Mesenteric fat pad (tissue), 1 donor: ENCODE measurements at places on chromosomes 6 and 20.

DNA sequence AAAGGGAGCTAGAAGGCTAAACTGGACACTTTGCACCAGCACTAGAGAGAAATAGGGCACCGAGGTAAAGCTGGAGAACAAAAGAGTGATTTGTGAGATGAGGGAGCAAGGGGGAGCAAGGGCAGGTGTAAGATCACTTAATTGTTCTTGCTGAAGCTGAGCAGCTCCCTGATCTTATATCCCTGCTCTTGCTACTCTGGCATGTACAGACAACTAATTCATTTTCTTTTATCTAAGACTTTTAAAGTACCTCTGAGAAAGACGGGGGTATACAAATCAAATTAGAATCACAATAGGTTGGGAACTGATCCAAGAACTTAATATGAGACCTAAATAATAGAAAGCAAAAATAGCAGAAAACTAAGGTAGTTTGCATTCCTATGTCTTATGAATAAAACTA is 381.7 kb upstream of the POU3F2 start:
- no peak for DNase-seq

DNA sequence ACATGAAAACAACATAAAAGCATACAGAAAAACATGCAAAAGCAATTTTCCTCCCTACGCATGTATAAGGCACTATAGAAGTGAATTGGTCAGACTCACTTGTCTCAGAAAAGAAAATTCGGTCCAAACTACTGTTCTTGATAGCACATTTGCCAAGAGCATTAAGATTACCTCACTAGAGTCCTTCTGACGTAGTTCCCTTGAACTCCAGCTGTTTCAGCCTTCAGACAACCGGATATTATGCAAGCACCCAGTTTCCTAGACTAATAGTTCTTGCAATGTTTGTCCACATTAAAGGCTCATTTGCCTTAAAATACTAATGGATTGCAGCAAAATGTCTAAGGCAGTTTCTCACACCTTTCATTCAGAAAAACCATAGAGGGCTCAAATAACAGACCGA is 2.5 kb upstream of the CASS4 start:
- no peak for DNase-seq

- DNase-seq, result no peak
These were observed 199.3 kb downstream of the OTOR start for GRCh38 chr20:16947479-16947878.

DNA sequence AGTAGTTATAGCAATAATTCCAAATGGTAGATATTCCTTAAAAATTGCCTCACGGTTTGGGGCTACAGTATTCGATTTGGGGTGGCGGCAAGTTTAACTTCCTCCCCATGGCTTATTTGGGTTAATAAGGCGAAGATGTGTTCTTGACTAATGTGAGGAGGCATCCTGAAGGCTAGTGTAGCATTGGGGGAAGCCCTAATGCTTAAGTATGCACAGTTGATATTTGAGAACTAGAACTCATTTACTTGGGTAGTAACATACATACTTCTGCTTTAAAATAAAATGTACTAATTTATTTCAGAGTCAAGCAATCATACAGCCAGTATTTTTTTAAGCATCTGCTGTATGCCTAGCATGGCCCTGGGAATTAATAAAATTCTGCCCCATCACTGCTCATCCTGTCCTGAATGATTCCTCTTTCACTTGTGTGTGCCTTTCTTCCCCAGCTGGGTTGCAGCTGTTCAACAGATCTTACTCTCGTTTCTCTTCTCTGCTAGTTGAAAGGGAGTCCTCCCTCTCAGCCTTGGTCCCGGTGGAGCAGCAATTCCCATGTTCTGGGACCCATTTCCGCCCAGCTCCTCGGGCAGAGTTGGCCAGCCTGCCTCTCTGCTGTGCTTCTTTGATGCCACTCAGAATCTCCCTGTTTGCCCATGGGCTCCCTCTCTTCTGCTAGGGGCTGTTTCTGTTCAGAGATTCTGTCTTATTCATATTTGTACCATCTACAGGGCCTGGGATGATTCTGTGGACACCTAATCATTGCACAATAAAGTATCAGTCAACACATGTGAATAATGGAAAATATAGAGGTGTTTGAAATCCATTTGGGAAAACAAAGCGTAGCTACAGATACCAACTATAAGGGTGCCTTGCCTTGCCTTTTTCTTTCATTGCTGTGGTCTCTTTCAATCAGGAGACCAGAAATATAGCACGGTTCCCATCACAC is 104.8 kb downstream of the ARID1B start:
- DNase-seq, result no peak

DNA sequence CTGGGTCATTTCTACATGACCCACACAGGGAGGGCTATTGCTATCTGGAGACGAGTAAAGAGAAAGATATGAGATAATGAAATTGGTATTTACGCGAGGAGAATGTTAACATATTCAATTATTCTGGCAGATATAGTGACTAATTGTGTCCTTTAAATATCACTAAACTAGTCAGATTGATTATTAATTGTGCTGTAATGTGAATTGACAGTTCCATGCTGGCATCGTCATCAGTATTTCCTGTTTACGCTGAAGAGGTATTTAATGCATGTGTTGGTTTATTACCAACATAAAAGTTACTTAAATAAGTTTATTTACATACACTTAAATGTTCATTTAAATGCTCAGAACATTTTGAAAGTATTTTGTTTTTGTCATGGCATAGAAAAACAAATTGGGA is 35.7 kb upstream of the OGFRL1 start:
- no peak for DNase-seq

- no peak for DNase-seq
These were observed 853.0 kb upstream of the EPHA7 start for GRCh38 chr6:94272327-94272726.

- no peak for DNase-seq
These were observed 123.1 kb downstream of the VEGFA start for GRCh38 chr6:43893073-43893472.

GRCh38 chr6:107663308-107663707 is 160.8 kb downstream of the SCML4 start:
- DNase-seq, result no peak

- no peak for DNase-seq
These were observed 14.3 kb downstream of the POU3F2 start for GRCh38 chr6:98848539-98849242.

GRCh38 chr20:1874450-1875182 is 20.6 kb upstream of the SIRPA start:
- no peak for DNase-seq

DNA sequence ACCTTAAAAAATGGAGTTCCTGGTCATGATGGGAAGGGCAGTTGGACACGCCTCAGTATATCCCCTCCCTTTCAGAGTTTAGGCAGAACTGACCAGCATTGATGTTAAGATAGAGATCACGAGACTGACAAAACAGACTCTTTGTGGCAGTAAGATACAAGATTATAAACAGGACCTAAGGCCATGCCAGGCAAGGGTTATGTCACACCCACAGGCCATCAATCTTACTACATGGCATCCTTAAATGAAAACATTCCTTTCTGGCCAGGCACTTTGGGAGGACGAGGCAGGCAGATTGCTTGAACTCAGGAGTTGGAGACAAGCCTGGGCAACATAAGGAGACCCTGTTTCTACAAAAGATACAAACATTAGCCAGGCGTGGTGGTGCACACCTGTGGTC is 129.3 kb upstream of the MLN start:
- no peak for DNase-seq

GRCh38 chr6:116876635-116877611 is at the start of gene RFX6:
Gene RFX6, plus strand, starts transcription at chr6:116877242. Its CDS starts 34 bp downstream, at chr6:116877276.
- DNase-seq, result no peak

- no peak for DNase-seq
These were observed 31.5 kb downstream of the PMEPA1 start for GRCh38 chr20:57678340-57678739.

DNA sequence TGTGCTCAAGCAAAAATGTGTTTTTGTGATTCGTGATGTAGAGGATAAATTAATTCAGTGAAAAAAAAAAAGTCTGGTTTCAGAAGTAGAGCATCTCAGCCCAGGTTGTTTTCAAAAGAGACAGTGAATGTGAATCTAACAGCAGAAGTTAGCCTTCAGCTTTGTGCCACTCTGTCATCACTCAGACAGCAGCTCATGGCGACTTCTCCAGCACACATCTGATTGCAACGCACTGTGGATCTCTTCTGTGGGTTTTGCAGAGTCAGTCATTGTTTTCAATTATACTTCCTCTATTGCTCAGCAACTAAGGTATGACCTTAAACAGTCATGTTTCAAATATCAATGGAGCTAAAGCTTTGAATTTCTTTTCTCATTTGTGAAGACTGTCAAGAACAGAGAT is 335.5 kb upstream of the POU3F2 start:
- no peak for DNase-seq

DNA sequence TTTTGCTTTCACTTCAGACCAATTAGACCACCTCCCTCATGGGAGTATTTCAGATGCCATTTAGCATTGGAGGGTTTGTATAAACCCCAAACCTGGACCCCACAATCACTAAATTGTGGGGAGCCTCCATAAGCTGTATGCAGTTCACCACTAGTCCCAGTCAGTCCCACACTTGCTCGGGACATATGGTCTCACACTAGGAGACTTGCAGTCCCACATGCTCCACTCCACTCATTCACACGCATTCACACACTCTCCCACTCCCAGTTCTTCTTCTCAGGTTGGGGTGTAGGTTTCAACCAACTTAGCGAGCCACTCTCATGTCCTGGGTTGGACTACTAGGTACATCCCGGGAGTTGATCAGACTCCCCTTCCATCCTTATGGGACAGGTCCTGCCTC is 84.5 kb upstream of the GPR6 start:
- no peak for DNase-seq

DNA sequence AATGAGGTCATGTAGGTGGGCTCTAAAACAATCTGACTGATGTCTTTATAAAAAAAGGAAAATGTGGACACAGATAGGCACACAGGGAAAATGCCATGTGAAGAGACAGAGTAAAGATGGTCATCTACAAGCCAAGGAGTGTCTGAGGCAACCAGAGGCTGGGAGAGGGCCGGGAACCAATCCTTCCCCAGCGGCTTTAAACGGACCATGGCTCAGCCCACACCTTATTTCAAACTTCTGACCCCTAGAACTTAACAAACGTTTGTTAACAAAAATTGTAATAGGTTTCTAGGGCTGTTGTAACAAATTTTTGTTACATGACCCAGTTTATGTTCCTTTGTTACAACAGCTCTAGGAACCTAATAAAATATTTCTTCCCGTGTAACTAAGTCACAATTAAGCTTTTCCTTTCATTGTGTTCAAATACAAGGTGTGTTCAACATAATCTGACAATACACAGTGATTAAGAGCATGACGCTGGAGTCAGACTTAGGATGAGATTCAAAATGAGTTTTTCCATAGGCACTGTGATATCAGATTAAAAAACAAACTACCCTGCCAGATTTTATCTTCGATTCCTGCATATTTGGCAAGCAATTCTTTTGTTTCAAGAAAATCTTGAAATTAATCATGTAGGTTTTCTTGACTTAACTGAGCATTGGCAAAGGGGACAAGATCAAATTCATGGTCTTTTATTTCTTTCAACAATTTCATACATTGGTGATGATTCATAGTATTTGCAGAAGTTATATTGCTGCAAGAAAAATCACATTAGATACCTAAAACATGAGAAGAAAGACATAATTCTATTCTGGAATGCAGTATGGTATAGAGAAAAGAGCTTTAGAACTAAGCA is 169.5 kb upstream of the RIPOR2 start:
- DNase-seq, result no peak

DNA sequence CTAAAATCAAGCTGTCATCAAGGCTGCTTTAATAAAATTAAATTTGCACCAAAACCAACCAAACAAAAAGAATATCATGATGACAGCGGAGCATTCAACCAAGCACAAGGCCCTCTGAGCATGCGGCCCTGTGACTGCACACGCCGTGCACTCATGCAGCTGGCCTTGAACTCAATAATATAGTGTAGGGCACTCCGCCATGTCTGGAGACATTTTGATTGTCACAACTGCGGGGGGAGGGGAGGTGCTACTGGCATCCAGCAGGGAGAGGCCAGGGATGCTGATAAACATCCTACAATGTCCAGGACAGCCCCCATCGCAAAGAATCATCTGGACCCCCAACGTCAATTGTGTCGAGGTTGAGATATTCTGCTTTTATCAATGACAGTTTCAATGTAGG is 9.7 kb downstream of the MOCS3 start:
- DNase-seq, result no peak

GRCh38 chr6:156557251-156557910 is 219.8 kb upstream of the ARID1B start:
- no peak for DNase-seq

GRCh38 chr6:54624779-54625178 is 221.8 kb upstream of the FAM83B start:
- no peak for DNase-seq

DNA sequence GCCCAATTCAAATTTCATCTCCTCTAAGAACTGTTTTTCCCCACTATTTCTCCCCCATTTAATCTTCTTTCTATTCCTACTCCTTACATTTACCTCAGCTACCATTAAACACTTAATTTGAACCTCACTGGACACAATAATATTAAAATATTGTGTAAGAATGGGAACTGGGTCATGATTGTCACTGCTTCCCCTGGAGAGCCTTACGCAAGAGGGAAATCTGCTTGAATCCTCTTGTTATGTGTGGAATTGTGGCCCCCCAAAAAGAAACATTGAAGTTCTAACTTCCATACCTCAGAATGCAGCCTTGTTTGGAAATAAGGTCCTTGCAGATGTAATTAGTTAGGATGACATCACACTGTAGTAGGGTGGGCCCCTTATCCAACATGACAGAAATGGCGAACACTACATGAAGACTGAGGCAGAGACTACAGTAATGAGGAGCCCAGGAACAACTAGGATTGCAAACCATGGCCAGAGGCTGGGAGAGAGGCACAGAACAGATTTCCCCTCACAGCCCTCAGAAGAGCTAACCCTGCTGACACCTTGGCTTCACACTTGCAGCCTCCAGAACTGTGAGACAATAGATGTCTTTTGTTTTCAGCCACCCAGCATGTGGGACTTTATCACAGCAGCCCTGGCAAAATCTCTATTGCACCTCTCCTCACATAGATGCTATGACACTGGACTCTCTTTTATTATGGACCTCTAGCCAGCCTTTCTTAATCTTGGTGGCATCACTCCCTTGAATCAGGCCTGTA is 29.9 kb downstream of the HIVEP2 start:
- no peak for DNase-seq
